ENCODE measurements at places on chromosomes 12 and 14.

- no peak for DNase-seq
These were observed 784 bp downstream of the PSMA6 start for GRCh38 chr14:35292770-35293561.

DNA sequence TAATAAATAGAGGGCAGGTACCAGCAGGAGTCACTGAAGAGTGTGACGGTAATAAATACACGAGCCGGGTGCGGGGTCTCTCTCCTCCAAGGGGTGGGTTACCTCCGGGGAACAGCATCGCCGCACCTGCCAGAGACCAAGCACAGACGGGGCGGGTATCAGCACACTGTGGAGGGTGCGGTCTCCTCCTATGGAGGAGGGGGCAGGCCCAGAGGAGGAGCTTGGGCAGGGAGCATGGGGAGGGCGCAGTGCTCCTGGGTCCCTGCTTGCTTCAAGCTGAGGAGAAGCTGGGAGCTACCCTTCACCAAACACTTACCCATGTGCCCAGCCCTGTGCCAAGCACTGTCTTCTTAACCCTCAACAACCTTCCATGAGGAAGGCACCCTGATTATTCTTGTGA lies 12.8 kb downstream of the PGF start:
- no peak for DNase-seq

DNA sequence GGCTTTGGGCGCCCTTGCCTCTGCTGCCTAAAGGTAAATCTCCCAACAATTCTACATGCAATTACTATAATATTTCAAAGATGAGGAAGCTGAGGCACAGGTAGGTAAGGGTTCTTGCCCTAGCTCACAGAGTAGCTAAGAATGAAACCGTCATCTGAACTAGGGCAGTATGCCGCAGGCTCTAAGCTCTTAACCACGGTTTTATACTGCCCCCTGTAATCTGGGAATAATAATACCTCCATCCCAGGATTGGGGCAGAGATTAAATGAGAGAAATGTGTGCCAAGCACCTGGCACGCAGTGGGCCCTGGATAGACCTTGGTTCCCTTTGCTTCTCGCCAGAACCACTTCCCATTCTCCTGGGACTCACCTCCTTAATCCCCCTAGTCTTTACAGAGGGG lies 1.5 kb upstream of the HRK start:
- no peak for DNase-seq

DNA sequence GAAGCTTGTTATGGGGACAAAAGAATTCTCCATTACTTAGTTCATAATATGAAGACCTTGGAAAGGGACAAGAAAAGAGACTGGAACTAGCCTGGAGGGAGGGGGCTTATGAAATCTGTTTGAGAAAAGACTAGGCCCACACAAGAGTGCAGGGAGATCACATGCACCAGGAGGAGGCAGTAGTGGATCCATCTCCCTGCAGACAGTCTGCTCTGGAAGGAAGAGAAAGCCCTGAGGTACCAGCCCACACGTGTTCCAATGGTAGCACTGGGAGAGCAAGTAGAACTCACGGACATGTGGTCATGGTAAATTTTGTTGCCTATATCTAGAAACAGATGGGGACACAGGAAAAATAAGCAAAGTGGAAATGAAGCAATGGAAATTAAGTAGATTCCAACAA lies 445.4 kb downstream of the SOX5 start:
- DNase-seq, result no peak

- no peak for DNase-seq
These were observed 23.1 kb upstream of the WDR20 start for GRCh38 chr14:102116361-102117180.

GRCh38 chr12:44002607-44003006 lies 166.7 kb downstream of the TMEM117 start:
- DNase-seq, result no peak

- DNase-seq, result no peak
These were observed 70.3 kb downstream of the GALNT4 start for GRCh38 chr12:89454080-89454848.

Measured in HL-60 (cell line).